DMS153 (cell line): ENCODE measurements at places on chromosomes 1 and 21.

DNA sequence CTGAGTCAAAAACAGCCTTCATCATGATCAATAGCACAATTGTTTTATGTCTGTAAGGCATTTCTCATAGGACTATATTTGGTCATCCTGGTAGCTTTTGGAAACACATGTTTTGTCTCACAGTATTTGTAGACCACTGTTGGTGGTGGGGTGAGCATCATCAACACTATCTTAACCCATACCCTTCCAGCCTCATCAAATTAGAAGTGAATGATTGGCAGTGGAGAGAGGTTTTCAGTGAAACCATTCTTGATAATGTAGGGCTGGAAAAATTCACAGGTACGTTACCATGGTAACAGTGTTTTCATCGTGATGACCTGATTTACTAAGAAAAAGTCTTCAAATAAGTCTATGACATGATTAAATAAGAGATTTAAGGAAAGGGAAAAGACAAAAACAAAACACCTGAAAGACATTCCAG is 45.3 kb upstream of the C1orf105 start:
- DNase-seq: no peak

DNA sequence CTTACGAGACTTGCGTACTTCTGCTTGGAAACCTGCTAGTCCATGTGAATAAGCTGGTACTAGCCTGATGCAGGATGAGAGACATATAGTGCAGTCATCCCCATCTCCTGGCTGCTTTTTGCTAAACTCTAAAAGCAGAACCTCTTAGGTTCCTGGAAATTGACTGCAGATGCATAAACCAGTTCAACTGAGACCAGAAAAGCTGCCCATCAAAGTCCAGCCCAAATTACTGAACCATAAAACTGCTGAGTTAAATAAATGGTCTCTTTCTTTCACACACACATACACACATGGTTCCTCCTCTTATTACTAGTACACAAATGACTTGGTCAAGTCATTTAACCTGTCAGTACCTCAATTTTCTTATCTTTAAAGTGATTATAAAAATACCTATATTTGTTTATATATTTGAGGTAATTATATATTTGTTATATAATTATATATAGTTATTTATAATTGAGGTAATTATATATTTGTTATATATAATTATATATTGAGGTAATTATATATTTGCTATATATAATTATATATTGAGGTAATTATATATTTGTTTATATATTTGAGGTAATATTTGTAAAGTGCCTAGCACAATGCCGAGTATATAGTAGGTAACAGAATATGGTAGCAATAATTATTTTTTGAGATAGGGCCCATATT is 25.2 kb upstream of the RABGAP1L start:
- DNase-seq: no peak

- no peak for DNase-seq
Observed at GRCh38 chr1:7013833-7014639, 228.8 kb downstream of the CAMTA1 start.

GRCh38 chr1:111647736-111648135 is 28.1 kb downstream of the RAP1A start:
- DNase-seq: no peak

- no peak for DNase-seq
Observed at GRCh38 chr1:229689273-229689672, 63.2 kb downstream of the URB2 start.

GRCh38 chr1:201214461-201214860 is 23.8 kb downstream of the IGFN1 start:
- DNase-seq: no peak
